Activated T-cell treated with anti-CD3 and anti-CD28 coated beads, Interleukin-2, amount 50 U/mL, for 24 hours (primary cell): ENCODE measurements at places on chromosomes 11 and 22.

DNA sequence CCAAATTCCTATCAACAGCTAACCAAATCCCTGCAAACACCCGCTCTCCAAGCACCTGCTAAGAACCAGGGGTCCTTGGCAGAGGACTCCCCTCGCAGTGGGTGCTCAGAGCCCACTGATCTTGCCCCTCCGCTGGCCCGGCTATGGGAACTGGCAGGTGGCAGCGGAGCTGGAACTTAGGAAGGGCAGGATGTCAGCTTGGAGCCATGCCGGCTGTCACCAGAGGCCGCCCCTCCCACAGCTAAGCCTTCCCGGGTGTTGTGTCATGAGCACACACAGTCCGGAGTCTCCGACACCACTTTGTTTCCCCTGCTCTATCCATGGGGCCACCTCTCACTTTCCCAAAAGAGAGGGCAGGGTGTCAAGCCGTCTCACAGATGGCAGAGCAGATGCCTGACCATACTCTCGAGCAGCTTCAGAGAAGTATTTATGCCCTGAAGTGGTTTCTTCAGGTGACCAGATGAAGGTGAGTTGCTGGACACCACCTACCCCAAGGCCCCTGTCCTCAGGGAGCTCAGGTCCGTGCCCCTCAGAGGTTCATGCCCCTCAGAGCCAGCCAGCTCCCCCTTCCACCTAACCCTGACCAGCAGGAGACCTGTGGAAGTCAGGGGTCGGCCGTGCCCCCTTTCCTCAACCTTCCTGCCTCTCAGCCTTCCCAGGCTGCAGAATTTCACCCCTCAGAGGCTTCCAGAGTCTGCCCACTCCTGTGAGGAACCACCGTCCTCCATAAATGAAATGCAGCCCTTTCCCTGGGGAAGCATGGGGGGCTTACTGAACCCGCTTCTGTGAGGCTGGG is 545.7 kb upstream of the B3GAT1 start:
- no peak for DNase-seq

- no peak for DNase-seq
Observed at GRCh38 chr11:61907871-61908729, 9.3 kb downstream of the RAB3IL1 start.

DNA sequence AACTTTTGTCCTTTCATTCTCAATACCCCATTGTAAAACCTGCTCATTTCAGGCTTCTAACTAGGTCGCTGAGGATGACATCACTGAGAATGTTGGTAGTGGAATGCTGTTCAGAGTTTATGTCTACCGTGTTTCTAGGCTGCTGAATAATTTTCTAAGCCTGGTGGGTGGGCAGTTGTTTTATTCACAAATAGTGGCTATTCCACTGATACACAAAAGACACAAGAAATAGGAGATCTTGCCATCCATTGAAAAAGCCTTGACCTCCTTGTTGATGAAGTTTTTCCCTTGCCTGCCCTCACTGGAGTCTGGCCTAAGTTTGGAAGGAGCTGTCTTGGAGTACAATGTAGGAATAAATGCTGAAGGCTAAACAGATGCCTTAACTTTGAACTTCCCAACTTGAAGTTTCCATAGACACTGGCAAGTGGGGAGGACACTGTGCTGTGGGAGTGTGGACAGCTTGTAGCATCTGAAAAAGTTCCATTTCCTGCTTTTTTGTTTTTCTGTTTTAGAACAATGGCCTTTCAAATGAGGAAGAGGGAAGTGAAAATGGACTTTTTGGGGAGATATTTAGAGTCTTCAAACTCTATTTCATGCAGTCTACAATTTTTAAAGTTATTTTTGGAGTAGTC is 59.2 kb downstream of the TRIM44 start:
- DNase-seq, result no peak

DNA sequence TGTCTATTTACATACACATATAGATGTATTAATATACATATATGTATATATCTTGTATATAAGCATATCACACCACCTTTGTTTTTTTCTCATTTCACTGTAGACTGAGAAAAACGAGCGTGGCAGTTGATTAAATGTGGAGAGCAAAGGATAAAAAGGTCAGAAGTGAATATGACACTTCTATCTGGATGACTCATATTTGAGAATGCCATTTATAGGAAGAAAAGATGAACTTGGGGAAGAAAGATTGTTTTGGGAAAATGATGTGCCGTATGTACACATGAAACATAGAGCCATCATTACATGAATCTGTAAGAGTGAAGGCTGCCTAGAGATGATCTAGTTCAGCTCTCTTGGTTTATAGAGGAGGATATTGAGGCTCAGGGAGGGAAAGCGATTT is 28.7 kb downstream of the AMOTL1 start:
- DNase-seq, result no peak

GRCh38 chr22:36445158-36445668 is 36.2 kb downstream of the TXN2 start:
- DNase-seq, result no peak

DNA sequence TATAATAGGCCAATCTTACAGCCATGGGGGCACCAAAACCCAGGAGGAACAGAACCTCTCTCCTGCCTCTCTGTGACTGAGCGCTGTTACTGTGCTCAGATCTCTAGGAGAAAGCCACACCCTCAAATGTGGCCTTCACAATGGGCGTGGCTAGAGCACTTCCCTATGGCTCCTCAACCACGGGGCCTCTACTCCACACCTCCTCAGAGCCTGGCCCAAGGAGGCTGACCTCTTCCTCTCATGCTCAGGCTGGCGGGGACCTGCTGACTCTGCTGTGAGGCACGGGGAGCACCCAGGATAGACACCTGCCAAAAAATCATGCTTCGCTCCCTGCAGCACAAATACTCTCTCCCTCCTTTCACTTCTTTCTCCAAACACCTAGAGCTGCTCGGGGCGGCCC is 41.0 kb downstream of the C11orf58 start:
- DNase-seq, result no peak

GRCh38 chr11:47099214-47099917 is 77.3 kb downstream of the ARFGAP2 start:
- DNase-seq, result no peak

- no peak for DNase-seq
Observed at GRCh38 chr11:112745973-112746372, 215.2 kb upstream of the NCAM1 start.

GRCh38 chr22:44025171-44026065 is 1.3 kb downstream of the PARVB start:
- no peak for DNase-seq

DNA sequence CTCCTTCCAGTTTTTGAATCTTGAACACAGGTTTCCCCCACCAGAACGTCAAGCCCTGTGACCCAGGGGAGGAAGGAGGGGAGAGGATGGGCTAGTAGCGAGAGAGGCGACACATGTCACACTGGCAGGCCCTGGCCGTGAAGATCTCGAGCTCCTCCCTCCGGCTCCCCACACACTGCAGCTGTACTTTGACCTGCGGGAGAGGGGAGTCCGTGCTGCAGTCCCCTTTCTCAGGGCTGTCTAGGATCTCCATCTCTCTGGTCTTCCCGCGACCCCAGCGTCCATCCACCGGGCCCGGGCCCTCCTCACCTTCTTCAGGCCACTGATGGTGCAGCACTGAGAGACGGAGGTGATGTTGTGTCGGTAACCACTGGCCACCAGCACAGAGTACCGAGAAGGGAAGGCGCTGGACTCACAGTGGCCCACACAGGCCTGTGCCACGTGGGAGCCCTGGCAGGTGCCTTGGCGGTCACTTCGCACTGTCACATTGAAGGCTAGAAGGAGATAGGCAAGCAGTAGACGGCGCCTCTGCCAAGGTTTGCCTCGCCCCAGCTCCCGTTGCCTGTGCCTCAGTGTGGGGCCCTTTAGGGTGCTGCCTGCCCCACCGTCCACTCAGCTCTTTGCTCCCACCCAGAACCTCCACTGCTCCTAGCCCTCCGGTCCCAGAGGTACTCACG is 873 bp downstream of the GPHA2 start:
- DNase-seq, result no peak

DNA sequence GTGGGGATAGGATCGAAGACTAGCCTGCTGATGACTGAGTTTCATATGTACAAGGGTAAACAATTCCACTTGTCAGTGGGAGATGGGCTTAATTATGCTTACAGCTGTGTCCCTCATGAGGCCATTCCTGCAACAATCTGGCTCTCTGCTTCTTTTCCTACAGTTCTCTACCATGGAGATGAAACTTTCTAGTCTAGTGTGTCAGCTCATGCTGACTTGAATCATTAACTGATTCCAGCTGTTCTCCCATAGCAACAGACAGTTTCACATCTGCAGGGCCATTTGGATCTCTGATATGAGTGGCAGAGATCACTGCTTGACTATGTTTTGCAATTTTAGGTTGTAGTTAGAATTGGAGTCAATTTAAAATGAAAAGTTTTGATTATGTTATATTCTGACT is 1251.7 kb upstream of the RAG2 start:
- no peak for DNase-seq

DNA sequence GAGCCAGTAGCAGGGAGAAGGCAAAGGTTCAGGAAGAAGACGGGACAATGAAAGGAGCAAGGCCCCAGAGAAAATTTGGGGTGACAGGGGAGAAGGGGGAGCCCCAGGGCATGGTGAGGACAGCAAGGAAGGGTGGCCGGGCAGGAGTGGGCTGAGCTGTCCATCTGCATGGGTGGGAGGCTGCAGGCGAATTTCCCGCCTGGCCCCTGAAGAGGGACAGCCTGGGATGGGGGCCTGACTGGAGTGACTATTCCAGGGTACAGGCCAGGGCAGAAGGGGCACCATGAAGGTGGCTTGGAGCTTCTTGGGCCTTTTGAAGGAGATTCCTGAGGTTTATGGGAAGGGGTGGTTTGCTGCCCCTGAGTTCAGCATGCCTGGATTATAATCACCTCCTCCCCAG is 56.2 kb downstream of the WNT11 start:
- DNase-seq, result no peak

- DNase-seq, result no peak
Observed at GRCh38 chr11:10314199-10315072, 9.6 kb downstream of the ADM start.

- no peak for DNase-seq
Observed at GRCh38 chr11:112885744-112886433, 75.3 kb upstream of the NCAM1 start.

DNA sequence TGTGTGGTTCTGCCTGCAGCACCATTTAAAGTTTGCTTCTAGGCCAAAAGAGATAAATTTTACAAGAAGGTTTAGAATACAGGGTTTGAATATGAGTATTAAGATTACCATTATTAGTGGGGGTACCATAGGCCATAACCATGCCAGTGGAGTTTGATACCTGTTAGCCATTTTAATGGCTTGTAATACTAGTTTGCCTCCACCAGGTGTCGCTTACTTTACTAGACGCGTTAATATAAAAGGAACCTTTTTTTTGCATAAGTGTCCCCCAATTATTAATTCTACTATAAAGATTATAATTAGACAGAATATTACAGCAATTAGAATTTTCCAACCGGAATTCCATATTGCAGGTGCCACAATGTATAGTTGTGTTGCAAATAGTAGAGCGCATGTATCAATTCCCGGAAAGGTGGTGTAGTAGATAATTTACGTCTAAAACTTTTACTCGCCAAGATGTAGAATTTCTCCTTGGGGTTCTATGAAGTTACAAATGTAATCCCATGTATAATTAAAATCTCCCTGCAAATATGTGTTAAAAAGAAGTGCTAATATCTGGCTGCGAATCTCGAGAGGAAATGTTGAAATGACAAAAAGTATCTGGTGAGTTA is 16.1 kb downstream of the MS4A6E start:
- no peak for DNase-seq

DNA sequence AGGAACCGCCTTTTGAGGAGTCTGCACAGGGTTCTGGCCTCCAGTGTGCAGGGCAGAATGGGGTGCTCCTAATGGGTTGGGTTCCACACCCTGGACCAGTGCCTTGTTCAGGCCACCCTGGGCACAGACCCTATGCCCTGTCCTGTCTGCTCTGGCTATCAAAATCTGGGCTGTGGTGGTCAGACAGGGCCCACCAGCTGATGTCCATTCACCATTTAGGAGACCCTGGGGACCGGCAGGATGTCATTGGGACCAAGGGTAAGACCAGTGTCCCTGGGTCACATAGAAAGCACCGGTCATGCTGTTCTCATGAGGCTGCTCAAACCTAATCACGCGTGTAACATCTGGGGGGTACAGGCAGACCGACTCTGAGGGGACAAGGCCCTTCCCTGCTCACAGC is 37.3 kb downstream of the PARVG start:
- DNase-seq, result no peak

DNA sequence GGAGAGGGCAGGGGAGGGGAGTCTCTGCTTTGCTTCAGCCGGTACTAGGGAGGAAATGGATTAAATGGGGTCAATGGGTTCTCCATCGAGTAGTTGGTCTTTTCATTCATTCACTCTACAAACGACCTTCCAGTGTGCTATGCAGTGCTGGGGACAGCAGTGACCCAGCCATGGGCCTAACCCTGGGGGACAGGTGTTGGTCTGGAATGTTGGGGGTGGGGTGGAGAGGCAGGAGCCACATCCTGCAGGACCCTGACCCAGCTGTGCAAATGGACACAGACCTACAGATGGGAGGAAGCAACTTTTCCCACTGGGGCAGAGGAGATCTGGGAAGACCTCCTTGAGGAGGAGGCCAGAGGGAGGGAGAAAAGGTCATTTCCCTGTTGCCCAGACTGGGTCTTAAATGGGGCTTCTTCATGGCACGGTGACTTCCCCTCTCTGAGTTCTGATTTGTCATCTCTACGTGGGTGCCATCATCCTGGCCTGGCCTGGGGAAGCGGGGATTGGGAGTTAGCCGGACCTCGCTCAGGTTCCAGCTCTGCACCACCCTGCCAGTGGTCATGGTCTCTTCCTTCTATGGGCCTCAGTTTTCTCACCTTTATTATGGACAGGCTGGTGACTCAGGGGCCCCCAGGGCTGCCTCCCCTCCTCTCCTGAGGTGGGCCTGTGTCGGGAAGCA is 2.0 kb downstream of the CYTH4 start:
- no peak for DNase-seq

DNA sequence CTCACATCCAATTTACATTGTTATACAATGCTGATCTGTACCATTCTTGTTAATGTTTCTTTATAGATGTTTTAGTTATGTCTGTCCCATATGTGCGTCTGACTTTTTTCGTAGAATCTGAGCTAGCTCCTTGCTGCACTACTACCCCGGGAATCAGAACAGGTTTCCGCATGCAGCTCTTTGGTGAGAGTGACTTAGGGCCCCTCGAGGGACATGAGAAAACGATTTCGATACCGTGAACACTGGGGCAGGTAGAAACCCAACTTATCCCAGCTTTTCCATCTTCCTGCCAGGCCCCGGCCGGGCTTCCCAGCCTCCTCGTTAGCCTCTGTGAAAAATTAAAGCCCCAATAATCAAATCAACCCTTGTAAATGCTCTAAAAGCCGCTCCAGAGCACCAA is 23.4 kb upstream of the PKNOX2 start:
- DNase-seq, result no peak

- DNase-seq, result no peak
Observed at GRCh38 chr22:29914991-29915533, 32.1 kb downstream of the MTMR3 start.

- no peak for DNase-seq
Observed at GRCh38 chr11:43987384-43988039, 45.1 kb downstream of the C11orf96 start.

GRCh38 chr22:35841907-35842518 is 124.3 kb downstream of the APOL5 start:
- DNase-seq, result no peak

- no peak for DNase-seq
Observed at GRCh38 chr11:77981346-77981947, 13.0 kb downstream of the INTS4 start.
